ENCODE measurements at places on chromosomes 13 and 19.

DNA sequence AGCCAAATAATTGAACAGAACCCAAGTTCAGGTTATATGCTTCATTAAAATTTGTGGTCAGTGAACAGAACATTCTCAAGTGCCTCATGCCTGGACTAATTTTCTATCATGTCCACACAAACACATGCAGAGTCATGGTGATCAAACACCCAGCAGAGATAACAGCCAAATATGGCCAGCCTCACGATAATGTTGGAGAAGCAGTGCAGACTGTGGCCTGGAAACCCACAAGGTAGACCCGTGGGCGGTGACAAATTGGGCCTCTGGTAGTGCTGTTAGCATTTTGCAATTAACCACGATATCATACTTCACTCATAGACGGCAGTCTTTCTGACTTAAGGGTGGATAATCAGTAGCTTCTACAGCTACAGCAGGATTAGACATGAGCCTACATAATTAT is 35.0 kb upstream of the VWA8 start:
- DNase-seq, result no peak

DNA sequence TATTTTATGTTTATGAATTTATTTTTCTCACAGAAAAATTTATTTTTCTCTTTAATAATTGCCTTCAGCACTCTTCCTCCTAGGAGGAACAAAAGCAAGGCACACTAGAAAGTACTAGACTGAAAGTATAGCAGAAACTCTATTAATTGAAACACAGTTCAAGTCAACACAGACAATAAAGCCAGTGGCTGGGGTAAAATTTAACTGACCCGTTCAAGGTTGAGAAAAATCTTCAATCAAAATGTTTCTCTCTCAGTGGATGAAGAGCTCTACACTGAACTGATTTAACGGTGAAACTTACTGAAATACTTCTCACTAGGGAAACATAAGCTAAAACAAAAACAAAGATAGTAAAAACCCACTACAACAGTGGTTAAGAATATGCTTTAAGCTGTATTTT is 230.1 kb upstream of the MIR17HG start:
- DNase-seq, result no peak

GRCh38 chr13:92807353-92807752 is 419.3 kb upstream of the GPC6 start:
- DNase-seq, result no peak

- DNase-seq, result no peak
Observed at GRCh38 chr19:46056536-46056935, 15.7 kb upstream of the IGFL4 start.

GRCh38 chr19:41932259-41932719 is 4.0 kb upstream of the ERFL start:
- DNase-seq, result peak; percentile 69

GRCh38 chr19:5041168-5041912 is 72.4 kb downstream of the KDM4B start:
- DNase-seq, result peak; percentile 62

Measured in glutamatergic neuron (in vitro differentiated cells).